ENCODE measurements at places on chromosomes 3 and 15. TPM values are rescaled to one million over a fixed set of nuclear protein-coding genes. Genes with fewer than 3 reads are reported as not detected.

DNA sequence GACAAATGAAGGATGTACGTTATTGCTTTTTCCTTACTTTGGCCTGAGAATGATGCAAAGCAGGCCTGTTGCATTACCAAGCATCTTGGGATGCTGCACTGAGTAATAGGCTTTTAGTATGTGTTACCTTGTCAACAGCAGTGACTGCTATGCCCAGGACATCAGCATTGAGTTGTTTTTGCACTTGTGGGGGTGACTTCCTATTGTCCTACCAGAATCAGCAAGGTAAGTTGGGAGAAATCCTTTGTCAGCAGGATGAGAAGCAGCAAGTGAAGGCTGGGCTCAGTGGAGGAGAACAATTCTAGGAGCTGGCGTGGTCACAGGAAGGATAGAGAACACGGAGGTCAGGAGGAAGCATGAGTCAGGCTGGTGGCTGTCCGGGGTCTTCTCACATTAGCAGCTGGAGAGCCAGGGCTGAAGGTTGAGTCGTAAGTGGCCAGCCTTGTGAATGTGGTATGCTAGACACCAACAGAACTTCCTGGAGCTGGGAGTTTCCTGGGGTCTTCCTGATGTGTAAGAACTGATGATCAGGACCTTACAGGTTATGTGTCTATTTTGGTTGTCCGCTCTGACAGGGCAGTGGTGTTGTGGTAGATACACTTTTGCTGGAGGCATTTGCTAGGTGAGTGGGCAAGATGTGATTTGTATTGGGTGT lies 142.7 kb downstream of the FNDC3B start:
- no peak for DNase-seq

DNA sequence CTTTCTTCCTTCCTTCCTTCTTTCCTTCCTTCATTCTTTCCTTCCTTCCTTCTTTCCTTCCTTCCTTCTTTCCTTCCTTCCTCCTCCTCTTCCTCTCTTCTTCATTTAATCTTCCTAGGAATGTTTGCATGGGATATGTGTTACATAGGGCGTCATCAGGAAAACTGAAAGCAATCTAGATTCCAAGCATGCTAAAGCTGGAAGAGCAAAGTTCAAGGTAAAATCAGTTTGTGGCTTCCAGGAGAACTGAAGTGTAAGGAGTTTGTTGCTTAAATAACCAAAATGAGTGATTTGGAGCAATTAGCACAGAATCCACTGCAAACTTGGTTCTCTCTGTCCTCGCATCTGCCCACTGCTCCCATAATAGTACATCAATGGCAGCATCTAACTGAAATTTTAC lies 716.2 kb downstream of the GBE1 start:
- no peak for DNase-seq

DNA sequence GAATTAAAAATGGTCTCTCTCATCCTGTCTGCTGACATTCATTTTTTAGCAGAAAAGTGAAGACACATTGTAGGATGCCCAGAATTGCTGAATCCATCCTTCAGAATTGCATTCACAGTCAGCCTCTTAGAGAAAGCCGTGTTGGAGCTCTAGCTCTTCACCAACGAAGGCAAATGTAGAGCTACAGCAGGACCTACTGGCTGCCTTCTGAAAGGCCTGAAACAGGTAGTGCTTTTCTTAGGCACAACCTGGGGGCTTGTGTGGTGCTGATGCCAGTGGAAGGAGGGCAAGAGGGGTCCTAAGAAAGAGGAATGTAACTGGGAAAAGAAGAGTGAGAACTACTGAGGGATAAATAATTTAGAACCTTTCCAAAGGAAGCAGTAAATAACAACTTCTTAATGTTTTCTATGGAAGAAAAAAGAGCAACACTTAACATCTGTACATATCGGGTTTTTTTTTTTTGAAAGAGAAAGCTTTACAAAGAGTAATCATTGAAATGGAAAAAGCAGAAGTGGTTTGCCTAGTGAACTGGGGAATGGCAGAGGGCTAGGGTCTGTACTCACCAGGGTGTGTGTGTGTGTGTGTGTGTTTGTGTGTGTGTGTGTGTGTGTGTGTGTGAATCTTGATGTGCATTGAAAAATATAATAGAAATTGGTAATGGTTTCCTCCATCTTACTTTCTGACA lies 297.8 kb downstream of the SATB1 start:
- DNase-seq: no peak

DNA sequence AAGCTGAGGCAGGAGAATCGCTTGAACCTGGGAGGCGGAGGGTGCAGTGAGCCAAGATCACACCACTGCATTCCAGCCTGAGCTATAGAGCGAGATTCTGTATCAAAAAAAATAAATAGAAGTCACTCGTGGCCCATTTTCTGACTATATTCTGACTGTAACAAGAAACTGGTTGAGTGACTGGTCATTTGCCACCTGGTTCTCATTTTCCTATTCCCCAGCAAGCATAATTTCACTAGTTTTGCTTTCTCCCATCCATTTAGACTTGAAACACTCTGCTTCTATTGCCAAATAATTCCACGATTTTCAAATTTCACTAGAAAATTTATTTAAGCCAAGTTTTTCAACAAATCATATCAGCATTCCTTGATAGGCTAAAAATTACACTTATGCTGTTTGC lies 40.7 kb downstream of the C3orf70 start:
- no peak for DNase-seq

COL6A5 gene
- not detected for total RNA-seq

EMC7 gene
- 17.0 TPM for total RNA-seq

CHRFAM7A gene
- 2.2 TPM for total RNA-seq

SLCO3A1 gene
- total RNA-seq: 2.5 TPM

ADAMTSL3 gene
- total RNA-seq: 0.48 TPM
